AML-193 (cell line): ENCODE measurements at places on chromosomes 16 and 17.

GRCh38 chr16:9033125-9033830, 58.2 kb upstream of the HAPSTR1 start:
- no peak for DNase-seq

- DNase-seq: no peak
Observed at GRCh38 chr16:56365552-56365951, 59.8 kb downstream of the AMFR start.

DNA sequence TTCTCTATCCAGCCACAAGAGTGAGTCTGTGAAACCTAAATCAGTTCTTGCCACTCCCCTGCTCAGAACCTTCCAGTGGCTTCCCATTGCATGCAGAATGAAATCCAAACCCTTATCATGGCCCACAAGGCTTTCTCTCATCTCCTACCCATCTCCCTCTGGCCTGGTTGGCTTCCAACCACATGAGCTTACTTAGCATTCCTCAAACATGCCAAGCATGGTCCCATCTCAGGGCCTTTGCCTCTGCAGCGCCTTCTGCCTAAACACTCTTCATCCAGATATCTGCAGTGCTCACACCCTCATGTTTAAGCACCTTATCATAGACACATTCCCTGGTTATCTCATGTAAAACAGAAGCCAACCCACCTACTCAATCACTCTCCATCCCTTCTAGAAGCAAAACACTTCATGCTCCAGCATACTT, 15.5 kb downstream of the TK2 start:
- no peak for DNase-seq

GRCh38 chr17:58415371-58416055, 1.8 kb downstream of the RNF43 start:
- DNase-seq: no peak

GRCh38 chr17:82436601-82437324, 13.8 kb downstream of the CYBC1 start:
- DNase-seq: no peak

- no peak for DNase-seq
Observed at GRCh38 chr16:19430345-19430744, 12.7 kb downstream of the TMC5 start.

- DNase-seq: no peak
Observed at GRCh38 chr17:32757963-32758362, 119.0 kb downstream of the MYO1D start.

DNA sequence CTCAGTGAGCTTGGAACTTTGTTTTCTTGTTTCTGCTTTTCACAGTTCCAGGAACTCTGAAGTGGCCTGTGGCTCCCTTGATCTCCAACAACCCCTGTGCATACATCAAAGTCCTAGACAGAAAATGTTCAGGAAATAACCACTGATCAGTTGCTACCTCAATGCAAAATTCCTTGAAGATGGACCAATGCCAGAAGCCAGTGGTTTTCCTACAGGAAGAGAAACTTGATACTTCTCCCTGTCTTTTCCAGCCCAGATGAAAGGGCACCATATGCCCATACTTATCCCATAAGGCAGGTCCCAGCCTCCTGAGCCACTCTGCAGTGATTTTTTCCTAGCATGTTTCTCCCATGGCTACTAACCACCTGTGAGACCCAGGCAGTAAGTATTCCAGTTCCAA, 12.3 kb upstream of the CDRT4 start:
- DNase-seq: no peak

- DNase-seq: peak; percentile 30
Observed at GRCh38 chr16:69796285-69797118, 34.4 kb downstream of the WWP2 start.

- no peak for DNase-seq
Observed at GRCh38 chr16:31474173-31474714, 2.3 kb downstream of the TGFB1I1 start.
